IMR-90 (cell line): ENCODE measurements at places on chromosomes 2 and 18.

DNA sequence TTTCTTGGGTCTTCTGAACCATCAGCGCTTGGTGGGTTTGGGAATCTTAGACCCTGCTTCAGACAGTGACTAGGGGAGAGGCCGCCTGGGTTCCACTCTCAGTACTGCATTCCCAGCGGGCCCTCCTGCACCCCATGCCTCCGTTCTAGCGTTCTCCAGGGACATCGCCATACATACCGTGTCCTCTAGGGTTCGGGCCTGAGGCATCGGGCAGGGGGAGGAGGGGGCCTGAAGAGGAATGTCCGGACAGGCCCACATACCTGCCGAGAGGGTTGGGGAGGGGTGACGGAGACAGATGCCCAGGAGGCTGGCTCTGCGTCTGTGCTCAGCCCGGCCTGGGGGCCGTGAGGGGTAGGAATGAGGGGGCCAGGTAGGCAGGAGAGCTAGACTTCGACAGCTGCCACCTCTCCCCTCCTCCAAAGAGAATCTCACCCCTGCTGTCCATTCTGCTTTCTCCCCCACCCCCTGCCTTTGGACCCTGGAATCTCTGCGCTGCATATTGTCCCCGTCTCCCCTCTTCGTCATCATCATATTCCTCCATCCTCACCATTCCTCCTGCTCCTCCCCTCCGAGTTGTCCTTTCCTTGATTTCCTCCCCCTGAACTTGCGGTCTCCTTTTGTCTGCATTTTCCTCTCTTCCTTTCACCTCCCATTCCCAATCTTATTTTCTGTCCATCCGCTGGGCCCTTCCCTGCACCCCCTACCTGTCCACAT is 7.8 kb upstream of the WNT10A start:
- no peak for DNase-seq
- H3K27ac ChIP-seq = no peak overlapping the region
- no peaks in the 10 kb centered on the region for H3K4me1 ChIP-seq
- H3K36me3 ChIP-seq = no peaks in the 10 kb centered on the region
- peaks cover 91% of the 10 kb centered on the region for H3K27me3 ChIP-seq
- no peak overlapping the region for H3K4me3 ChIP-seq

DNA sequence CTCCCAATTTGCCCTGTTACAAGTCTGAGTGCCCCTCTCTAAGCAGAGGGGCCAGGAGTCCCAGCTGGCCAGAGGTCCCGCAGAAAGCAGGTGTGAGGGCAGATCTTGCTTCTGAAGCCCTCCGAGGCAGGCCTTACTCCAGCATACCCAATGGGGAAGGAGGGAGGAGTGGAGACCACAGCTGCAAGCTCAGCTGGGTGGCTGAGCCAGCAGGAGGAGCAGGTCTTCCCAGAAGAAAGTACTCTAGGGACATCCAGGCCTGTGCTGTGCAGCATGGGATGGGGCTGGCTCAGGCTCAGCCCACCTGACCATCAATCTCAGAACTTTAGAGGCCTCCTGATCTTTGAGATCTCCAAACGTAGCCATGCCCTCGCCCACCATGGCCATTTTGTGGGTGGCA is 31.3 kb downstream of the PLB1 start:
- H3K27ac ChIP-seq = no peak overlapping the region
- H3K4me1 ChIP-seq = no peaks in the 10 kb centered on the region
- no peaks in the 10 kb centered on the region for H3K36me3 ChIP-seq

DNA sequence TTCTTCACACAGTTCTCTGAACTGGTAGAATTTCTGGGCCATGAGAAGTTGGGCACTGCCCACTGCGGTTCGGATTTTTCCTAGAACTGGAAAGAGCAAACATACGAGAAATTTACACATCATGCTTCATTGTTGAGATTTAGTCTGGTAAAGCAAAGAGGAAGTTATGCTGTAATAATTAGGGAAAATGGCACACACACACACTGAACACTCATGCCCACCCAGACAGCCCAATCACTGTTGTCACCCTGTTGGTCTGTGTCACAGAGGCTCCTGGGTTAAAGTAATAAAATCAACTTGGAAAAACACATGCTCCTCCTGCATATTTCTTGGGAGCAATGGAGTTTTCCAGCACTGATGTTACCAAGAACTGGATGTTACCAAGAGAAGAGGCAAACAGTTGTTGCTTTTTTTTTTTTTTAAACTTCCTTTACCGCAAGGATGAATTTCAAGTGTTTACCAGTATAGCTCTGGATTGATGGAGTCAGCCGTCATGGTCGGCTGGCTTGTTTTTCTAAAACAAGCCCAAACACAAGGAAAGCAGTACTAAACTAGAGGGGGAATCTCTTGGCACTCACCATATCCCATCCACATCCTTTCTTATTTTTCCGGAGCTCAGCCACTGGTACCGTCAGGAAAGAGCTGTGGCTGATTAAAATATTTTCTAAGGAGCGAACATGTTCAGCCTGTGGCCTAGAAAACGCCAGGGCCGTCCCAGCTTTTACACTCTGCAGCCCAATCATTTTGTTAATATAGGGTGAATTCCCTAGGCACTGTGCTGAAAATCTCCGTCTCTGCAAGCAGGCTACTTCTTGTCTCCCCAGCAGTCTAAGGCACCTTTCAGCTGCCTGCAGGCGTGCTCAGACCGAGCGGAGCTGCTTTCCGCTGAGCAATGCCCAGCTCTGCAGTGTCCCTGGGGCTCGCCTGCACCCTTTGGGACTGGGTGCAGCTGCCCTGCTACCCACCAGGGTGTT is 58.9 kb downstream of the TGIF1 start:
- DNase-seq = no peak
- no peaks in the 10 kb centered on the region for H3K36me3 ChIP-seq
- H3K27me3 ChIP-seq = no peaks in the 10 kb centered on the region
- H3K4me1 ChIP-seq = peaks cover 2% of the 10 kb centered on the region; the same call in 1 of the 2 replicates
- no peak overlapping the region for H3K4me3 ChIP-seq

- H3K36me3 ChIP-seq = peaks cover 21% of the 10 kb centered on the region; the same call in 1 of the 2 replicates
- H3K27me3 ChIP-seq = no peaks in the 10 kb centered on the region
- H3K4me1 ChIP-seq = peaks cover 7% of the 10 kb centered on the region; the same call in 1 of the 2 replicates
- DNase-seq = no peak
- H3K4me3 ChIP-seq = no peak overlapping the region
Observed at GRCh38 chr2:25316101-25316500, 25.6 kb downstream of the DNMT3A start.

DNA sequence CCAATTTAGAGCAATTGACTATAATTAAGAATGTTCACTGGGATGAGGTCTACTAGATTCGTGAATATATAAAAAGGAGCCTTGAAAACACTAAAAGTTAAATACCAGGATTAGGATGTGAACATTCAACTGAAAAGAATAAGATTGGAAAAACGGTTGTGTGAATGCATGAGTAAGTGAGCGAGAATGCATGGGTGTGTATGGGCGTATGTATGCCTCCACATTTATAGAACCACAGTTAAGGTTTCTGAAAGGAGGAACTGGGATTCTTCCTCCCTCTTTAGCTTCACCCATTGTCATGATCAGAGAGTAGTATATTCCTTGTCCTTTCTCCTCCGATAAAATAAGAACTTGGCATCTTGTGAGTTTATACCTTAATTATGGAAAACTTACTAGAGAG is 151.1 kb upstream of the UBE2E3 start:
- no peaks in the 10 kb centered on the region for H3K27me3 ChIP-seq
- no peak overlapping the region for H3K4me3 ChIP-seq
- H3K4me1 ChIP-seq = no peaks in the 10 kb centered on the region
- H3K27ac ChIP-seq = no peak overlapping the region

GRCh38 chr2:174663550-174663949 is 65.9 kb upstream of the WIPF1 start:
- no peak for DNase-seq
- peaks cover 6% of the 10 kb centered on the region for H3K4me1 ChIP-seq
- H3K27ac ChIP-seq = no peak overlapping the region
- H3K4me3 ChIP-seq = no peak overlapping the region

GRCh38 chr2:120177001-120177621 is 46.1 kb downstream of the TMEM185B start:
- no peaks in the 10 kb centered on the region for H3K27me3 ChIP-seq
- peaks cover 5% of the 10 kb centered on the region for H3K4me1 ChIP-seq
- no peak overlapping the region for H3K27ac ChIP-seq
- DNase-seq = no peak

DNA sequence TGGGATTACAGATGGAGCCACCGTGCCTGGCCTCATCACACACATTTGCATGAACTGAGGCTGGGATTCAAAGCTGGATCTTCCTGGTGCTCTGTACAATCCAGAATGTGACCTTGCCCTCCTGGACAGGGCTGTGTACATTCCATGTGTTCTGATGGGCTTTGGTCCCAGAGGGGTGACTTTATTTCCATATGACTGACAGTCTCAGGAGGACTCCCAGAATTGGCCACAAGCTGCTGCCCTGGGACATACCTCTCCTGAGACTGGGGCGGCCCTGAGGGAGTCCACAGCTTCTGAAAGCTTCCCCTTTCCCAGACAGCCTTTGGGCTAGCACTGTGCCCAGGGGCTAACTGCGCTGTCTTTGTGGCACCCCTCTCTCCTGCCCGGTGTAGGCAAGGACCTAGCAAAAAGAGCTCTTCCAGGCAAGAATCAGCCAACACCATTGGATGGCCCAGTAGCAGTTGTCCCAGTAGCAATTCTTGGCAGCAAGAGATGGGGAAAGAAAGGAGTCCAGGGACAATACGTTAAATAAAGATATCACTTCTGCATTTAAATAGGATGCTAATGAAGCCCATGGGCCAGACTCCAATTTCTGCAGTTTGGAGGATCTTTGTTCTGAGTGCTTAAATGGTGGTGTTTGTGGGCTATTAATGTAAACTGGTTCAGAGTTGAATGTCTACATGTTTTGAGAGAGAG is 26.4 kb upstream of the ZNF532 start:
- no peaks in the 10 kb centered on the region for H3K4me1 ChIP-seq
- no peaks in the 10 kb centered on the region for H3K27me3 ChIP-seq
- no peak overlapping the region for H3K4me3 ChIP-seq

DNA sequence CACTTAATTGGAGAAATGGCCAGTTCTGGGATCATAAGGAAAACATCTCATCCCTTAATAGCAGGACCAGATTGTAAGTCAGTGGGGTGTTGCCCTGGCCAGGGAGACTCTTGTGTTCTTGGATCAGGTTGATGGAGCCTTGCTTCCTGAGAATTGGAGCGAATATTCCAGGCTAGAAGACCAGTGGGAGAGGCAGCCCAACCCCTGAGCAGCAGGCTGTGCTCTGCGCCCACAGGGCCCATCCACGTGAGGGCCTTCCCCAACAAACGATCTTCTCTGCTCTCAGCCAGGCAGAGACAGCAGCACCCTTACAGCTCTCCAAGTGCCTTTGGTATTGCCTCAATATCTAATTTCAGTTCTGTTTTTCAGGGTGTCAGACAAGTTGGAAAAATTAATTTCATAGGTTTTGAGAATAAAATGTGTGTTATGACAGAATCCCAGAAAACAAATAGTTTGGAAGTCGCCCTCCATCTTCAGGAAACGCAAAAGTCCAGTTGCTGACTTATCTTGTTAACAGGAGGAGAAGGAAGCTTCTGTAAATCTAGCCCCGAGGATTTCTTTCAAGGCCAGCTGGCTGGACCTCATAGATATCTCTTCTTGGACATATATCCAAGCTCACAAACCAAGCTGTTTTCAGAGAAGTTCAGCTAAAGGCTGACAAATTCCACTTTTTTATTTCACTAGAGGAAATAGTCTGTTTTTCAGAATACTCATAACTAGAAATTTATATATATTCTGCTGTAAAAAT is 105.5 kb downstream of the COPS8 start:
- H3K36me3 ChIP-seq = no peaks in the 10 kb centered on the region
- peak overlapping the region; percentile 59; the same call in 1 of the 2 replicates for H3K27ac ChIP-seq
- no peaks in the 10 kb centered on the region for H3K27me3 ChIP-seq
- DNase-seq = no peak

- H3K4me1 ChIP-seq = no peaks in the 10 kb centered on the region
- no peaks in the 10 kb centered on the region for H3K27me3 ChIP-seq
- H3K27ac ChIP-seq = no peak overlapping the region
- no peak overlapping the region for H3K4me3 ChIP-seq
- H3K36me3 ChIP-seq = no peaks in the 10 kb centered on the region
- DNase-seq = peak; percentile 28
Observed at GRCh38 chr2:197191177-197191939, 119.2 kb downstream of the ANKRD44 start.

- H3K27me3 ChIP-seq = no peaks in the 10 kb centered on the region
- H3K4me1 ChIP-seq = no peaks in the 10 kb centered on the region
- no peak overlapping the region for H3K4me3 ChIP-seq
- H3K36me3 ChIP-seq = peaks cover 11% of the 10 kb centered on the region
- no peak overlapping the region for H3K27ac ChIP-seq
- DNase-seq = no peak
Observed at GRCh38 chr2:239956818-239957261, 68.3 kb downstream of the NDUFA10 start.

- no peak for DNase-seq
- H3K27me3 ChIP-seq = no peaks in the 10 kb centered on the region
- no peaks in the 10 kb centered on the region for H3K4me1 ChIP-seq
- no peaks in the 10 kb centered on the region for H3K36me3 ChIP-seq
Observed at GRCh38 chr2:125243074-125243473, 1218.0 kb downstream of the CNTNAP5 start.

GRCh38 chr2:11742702-11743357 is 3.6 kb upstream of the LPIN1 start:
- no peak overlapping the region for H3K27ac ChIP-seq
- DNase-seq = no peak
- H3K36me3 ChIP-seq = no peaks in the 10 kb centered on the region
- H3K4me3 ChIP-seq = no peak overlapping the region
- peaks cover 13% of the 10 kb centered on the region for H3K4me1 ChIP-seq

GRCh38 chr2:73059106-73059505 is 12.4 kb downstream of the SFXN5 start:
- no peak overlapping the region for H3K4me3 ChIP-seq
- H3K4me1 ChIP-seq = peaks cover 9% of the 10 kb centered on the region
- H3K36me3 ChIP-seq = peaks cover 6% of the 10 kb centered on the region
- DNase-seq = no peak
- H3K27ac ChIP-seq = no peak overlapping the region
- H3K27me3 ChIP-seq = no peaks in the 10 kb centered on the region

DNA sequence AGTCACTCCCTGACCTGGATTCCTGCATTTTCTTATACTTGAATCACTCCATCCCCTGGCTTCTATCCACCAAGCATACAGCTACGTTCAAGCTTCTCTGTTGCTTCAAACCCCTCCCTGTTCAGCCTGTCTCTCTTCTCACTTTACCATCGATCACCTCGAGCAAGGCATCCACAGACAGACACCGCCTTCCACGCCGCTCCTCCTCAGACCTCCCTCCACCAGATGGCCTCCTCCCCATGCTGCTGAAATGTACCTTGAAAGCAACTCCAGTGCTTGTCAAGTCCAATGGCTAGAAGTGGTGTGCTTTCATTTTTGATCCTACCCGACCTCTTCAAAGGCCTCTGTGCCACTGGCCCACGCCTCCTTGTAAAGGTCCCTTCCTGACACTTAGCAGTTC is 131.3 kb upstream of the ACAA2 start:
- no peaks in the 10 kb centered on the region for H3K36me3 ChIP-seq
- peaks cover 4% of the 10 kb centered on the region; the same call in 1 of the 2 replicates for H3K27me3 ChIP-seq
- H3K27ac ChIP-seq = no peak overlapping the region
- peak; percentile 7 for DNase-seq
- no peaks in the 10 kb centered on the region for H3K4me1 ChIP-seq
